T-helper 2 cell (primary cell): ENCODE measurements at places on chromosomes 1 and 21.

GRCh38 chr1:212007886-212008285 is 27.5 kb downstream of the INTS7 start:
- no peak for DNase-seq

GRCh38 chr1:227532019-227532619 is 31.2 kb upstream of the ZNF678 start:
- no peak for DNase-seq

- no peak for DNase-seq
Observed at GRCh38 chr1:20089328-20090077, 19.5 kb downstream of the PLA2G5 start.

GRCh38 chr1:26978901-26979300 is 14.6 kb upstream of the TRNP1 start:
- DNase-seq, result no peak

- no peak for DNase-seq
Observed at GRCh38 chr1:54807756-54808155, 6.6 kb upstream of the TTC22 start.

- DNase-seq, result no peak
Observed at GRCh38 chr1:242712248-242712647, 187.8 kb upstream of the PLD5 start.

GRCh38 chr1:171160639-171161354 is 24.3 kb upstream of the FMO2 start:
- no peak for DNase-seq

GRCh38 chr1:37482796-37483744 is 8.7 kb downstream of the ZC3H12A start:
- no peak for DNase-seq

GRCh38 chr1:54339126-54339525 is 67.1 kb downstream of the SSBP3 start:
- DNase-seq, result no peak

- DNase-seq, result no peak
Observed at GRCh38 chr1:162696286-162696862, 64.1 kb downstream of the DDR2 start.

- no peak for DNase-seq
Observed at GRCh38 chr1:12188115-12188514, 21.3 kb downstream of the TNFRSF1B start.

DNA sequence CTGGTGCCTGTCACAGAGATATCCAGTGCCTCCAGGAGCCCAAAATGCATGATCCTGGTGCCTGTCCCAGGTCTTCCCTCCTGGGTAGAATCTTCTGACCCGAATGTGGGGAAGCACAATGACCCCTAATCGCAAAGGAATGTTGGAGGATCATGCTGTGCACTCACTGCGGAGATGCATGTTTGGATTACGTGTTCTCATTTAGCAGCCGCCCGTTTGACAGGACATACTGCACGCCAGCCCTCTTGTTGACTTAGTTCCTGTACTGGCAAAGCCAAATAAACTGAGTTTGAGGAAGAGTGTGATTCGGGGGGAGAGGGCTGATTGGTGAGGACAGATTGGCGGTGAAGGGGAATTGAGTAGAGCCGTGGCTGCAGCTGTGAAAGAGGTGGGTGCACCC is 85.9 kb upstream of the SIM2 start:
- DNase-seq, result no peak

- DNase-seq, result no peak
Observed at GRCh38 chr1:15965228-15965767, 10.6 kb downstream of the ZBTB17 start.

DNA sequence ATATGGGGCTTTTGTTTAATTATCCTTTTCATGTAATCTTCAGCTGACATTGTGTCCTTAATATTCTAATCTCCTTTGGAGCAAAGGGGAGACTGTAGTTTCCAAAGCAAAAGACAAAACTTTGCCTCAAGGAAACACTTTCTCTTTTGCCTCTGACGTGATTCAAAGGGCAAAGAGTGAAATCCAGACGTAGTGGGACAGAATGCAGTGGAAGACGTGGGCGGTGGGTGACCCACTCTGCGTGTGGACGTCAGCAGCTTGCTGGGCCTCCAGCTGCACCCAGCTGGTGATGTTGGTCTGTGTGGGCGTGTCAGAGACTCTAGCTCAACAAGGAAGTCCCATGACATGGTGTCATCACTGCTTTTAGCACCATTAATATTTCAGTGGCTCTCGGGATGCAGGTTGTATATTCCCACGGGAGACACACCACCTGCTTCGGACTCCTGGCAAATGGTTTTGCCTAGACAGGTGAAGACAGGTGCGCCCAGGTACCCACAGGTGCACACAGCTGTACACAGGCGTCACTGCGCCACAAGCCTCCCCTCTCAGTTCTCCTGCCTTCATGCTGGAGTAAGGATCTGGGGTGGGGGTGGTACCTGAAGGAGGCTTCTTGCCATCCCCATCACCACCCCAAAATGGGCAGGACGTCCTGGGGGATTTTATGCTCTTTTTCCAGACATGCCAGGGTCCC is 292.1 kb upstream of the VAMP3 start:
- DNase-seq, result peak; percentile 32

DNA sequence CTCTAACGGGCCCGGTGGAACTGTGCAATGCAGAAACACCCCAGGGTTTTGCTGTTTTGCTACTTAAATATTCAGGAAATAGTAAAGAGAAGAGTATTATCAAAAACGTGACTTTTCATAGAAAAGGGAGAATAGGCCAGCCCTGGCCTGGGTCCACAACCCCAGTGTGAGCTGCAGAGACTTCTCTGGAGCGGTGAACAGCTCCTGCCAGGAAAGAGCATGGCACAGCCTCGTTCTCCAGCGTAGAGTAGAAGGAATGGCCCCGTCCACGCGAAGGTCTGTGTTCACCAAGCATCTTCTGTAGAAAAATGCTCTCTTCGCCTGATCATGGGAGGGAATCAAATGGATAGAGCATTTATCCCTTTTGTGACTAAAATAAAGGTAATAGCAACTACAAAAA is 51.4 kb downstream of the PDE9A start:
- DNase-seq, result no peak

DNA sequence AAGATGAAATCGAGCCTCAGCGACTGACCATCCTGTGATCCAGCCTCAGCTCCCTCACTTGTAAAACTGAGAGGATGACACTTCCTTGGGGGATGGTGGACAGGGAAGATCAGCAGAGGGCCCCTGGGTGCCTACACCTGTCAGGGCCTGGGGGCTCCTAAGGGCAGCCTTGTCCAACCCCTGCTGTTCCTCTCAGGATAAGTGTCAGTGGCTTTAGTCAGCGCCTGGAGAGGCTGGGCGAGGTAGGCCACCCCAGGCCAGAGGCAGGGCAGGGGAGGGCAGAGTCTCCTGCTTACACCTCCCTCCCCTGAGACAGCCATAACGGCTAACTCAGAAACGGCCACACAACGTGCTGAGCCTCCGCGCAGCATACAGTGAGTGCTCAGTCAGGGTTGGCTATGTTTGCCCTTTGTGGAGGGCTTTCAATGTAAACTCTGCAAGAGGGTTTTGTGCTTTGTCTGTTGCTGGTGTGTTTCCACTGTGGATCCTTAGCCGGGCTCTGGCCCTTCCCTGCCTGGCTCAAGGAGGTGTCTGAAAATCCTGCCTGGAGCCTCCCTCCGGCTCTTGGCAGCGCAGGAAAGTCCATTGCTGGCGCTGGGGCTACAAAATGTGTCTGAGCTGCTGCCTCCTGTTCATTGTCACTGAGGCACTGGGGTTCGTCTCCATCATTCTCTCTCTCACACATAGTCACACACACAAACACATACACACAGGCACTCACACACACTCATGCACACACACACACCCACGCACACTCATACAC is 588.4 kb downstream of the PTPRU start:
- no peak for DNase-seq
